Cortex of kidney (tissue), 1 donor: ENCODE measurements at places on chromosomes 16 and 17.

DNA sequence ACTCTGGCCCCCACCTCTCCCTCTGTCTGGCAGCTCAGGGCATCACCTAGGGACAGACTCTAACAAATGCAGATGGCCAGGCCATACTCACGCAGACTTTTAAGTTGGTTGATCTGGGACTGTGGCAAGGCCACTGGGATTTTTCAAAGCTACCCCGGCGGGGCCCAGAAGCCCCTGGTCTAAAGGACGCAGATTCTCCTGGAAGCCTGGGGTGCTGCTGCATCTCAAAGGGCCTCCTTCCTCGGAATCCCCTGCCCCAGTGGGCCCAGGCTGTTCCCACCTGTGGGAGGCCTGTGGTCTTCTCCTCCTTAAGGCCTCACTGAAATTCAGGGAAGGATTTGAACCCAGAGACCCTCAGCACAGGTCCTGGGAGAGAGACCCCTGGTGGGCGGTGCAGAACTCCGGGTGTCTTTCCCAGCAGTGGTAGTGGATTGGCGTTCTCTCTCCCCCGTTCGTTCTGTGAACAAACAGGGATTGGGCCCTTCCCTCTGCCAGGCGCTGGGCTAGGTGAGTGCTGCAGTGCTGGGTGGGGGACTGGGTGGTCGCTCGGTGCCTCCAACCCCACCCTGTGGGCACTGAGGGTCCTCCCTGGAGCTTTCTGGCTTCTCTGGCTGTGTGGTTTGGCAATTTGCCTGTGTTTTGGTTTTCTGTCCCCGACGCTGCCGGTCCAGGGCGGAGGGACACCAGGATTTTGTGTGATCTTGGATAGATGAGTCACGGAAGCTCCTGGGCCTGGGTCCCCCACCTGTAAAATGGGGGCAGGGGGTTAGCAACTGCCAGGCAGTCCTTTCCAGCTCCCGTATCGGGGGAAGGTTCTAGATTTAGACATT, 160.5 kb upstream of the GSE1 start:
- DNase-seq = no peak

- no peak for DNase-seq
Observed at GRCh38 chr16:51431517-51432241, 280.6 kb upstream of the SALL1 start.

GRCh38 chr17:42928714-42929496, 28.3 kb downstream of the G6PC1 start:
- no peak for DNase-seq

DNA sequence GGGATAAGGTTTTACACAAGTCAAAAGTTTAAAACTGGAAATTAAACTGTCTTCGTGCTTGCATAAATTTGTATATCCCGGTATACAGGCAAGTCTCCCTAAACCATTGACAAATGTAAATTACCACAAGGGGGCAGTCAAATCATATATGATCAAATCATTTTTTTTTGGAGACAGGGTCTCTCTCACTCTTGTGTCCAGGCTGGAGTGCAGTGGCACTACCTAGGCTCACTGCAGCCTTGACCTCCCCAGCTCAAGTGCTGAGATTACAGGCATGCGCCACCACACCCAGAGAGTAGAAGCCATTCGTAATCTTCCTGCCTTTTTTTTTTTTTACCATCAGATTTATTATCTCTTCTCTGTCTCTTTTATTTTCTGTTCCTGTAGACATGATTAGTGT, 18.5 kb downstream of the TOP2A start:
- DNase-seq = no peak

DNA sequence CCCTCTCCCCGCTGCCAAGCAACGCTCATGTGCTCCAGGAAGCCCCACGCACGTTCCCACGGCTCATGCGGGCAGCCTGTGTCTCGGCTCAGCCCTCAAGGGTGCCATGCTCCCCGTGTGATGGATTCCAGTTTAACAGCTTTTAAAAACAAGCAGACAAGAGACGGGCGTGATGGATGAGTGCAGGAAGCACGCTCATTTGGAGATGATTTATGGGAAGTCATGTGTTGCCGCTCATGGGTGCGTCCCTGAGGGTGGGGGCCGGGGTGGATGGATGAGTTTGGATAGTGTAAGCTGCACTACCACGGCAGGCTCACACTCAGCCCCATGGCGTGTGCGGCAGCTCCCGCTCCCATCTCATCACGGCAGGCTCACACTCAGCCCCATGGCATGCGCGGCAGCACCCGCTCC, 132.8 kb downstream of the RBFOX3 start:
- no peak for DNase-seq

GRCh38 chr17:7688808-7689316, 585 bp downstream of the WRAP53 start:
- no peak for DNase-seq
